ENCODE measurements at places on chromosomes 4 and X.

- DNase-seq: no peak
Measured at GRCh38 chr4:137968956-137969678, 273.0 kb downstream of the SLC7A11 start.

GRCh38 chrX:23981711-23982110 lies 45.3 kb downstream of the KLHL15 start:
- no peak for DNase-seq

GRCh38 chr4:110231869-110232268 lies 33.5 kb upstream of the ELOVL6 start:
- DNase-seq: no peak

- DNase-seq: peak; percentile 29
Measured at GRCh38 chr4:38663090-38663800, 754 bp upstream of the KLF3 start.

DNA sequence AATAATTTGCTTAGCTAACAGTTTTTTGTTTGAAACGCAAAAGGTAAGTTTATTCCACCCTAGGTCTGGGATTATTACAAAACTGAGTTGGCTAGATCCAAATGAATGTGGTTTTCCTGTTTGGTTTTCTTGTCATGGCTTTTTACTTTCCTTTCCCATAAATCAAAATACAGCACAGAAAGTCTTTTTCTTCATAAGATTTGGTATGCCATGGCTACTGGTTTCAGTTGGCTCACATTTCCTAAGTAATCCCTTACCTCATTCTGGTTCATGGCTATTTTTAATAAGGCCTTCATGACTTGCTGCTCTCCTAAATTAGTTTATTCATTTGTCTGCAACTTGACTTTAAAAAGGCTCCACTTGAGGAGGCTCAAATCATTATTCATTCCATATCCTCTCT lies 12.9 kb upstream of the PAK3 start:
- DNase-seq: no peak

DNA sequence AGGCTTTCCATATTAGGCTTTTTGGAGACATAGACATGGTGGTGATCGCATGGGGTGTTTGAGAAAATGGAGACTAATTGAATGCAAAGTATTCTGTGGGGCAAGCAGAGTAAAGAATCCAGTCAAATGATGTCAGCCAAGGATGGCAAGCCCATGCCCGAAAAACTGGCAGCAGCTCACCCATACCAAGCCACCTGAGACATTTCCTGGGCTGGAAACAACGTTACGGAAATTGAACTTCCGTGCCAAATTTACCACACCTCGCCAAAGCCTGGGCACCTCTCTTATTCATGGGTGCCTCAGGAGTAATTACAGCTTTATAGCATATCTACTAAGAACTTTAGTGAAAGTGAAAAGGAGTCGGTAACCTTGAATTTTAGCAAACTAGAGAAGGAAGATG lies 166.4 kb downstream of the CBR4 start:
- no peak for DNase-seq

- DNase-seq: no peak
Measured at GRCh38 chr4:118729287-118730286, 44.4 kb downstream of the METTL14 start.

DNA sequence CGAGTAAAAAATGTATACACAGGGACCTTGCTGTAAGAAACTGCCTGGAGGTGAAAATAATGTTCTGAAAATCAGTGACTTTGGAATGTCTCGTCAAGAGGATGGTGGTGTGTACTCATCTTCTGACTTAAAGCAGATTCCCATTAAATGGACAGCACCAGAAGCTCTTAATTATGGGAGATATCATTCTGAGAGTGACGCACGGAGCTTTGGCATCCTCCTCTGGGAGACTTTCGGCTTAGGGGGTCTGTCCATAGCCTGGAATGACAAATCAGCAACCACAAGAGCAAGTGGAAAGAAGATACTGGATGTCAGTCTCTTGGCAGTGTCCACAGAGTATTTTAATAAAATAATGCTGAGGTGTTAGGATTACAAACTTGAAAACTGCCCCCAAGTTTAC lies 129.4 kb downstream of the THOC2 start:
- no peak for DNase-seq

GRCh38 chr4:17708992-17709762 lies 72.2 kb downstream of the FAM184B start:
- DNase-seq: no peak

DNA sequence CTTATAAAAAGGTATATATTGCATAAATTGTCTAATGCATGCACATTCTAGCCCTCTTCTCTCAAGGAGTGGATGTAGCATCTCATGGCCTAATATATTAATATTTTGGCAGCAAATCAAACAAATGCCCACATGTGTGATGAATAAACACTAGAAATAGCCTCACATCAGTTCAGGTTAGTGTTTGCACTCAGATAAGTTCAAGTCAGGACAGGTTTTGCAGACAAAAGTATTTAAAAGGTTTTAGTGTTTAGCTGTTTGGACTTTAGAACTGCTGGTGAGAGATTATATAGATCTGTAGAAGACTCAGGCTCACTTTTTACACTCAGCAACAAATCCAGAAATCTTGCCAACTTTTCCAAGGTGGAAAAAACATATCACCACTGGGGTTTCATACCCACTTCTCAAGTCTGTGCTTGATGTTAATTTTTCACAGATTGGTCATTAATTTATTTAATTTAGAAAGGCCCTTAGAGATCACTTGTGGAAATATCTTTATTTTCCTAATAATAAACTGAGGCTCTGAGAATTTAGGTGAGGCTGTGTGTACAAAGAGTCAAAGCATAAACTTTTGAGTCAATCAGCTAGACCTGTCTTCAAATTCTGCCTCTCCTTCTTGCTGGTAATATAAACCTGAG lies 362.6 kb downstream of the GASK1B start:
- no peak for DNase-seq

- DNase-seq: no peak
Measured at GRCh38 chrX:66015152-66015831, 24.6 kb downstream of the VSIG4 start.

DNA sequence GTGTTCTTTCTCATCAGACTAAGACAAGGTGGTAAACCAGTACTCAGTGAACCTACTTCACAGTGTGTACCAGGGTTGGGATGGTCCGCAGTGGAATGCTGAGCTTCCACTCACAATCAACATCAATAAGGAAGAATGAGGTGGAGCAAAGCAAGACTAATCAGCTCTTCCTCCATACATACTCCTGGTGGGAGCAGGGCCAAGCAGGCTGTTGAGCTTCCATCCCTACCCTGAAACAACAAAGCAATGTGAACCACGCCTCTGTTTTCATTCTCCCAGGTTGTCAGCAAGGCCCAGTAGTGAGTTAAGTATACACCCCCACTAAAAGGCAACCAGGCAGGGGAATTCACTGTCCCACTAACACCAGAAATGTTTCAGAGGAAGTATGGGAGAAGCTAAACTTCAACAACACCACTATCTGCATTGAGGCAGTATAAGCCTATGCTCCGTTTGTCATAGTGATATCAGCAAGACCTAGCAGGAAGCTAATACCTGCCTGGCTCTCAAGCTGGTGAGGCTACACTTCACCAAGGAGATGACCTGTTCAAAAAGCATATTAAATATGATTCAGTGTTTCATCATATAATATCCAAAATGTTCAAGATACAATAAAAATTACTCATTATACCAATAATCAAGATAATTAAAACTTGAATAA lies 109.5 kb downstream of the DDX60 start:
- no peak for DNase-seq

- DNase-seq: no peak
Measured at GRCh38 chr4:164252286-164252685, 501.6 kb upstream of the SMIM31 start.

DNA sequence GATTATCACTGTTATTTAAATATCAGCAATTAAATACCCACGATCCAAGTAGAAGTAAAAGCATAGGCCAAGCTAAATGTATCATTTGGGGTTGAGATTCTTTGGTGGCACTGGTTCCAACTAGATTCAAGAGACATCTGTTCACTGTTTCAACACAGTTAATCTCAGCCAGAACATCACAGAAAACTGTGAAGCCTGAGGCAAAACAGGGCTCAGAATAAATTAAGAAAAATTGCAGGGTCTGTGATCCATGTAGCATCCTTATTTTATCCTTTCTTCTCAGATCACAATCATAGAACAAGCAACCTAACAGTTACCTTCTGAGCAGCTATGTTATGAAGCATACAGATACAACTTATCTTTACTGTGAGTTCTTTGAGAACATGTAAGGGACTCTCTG lies 23.7 kb downstream of the YTHDC1 start:
- DNase-seq: no peak

DNA sequence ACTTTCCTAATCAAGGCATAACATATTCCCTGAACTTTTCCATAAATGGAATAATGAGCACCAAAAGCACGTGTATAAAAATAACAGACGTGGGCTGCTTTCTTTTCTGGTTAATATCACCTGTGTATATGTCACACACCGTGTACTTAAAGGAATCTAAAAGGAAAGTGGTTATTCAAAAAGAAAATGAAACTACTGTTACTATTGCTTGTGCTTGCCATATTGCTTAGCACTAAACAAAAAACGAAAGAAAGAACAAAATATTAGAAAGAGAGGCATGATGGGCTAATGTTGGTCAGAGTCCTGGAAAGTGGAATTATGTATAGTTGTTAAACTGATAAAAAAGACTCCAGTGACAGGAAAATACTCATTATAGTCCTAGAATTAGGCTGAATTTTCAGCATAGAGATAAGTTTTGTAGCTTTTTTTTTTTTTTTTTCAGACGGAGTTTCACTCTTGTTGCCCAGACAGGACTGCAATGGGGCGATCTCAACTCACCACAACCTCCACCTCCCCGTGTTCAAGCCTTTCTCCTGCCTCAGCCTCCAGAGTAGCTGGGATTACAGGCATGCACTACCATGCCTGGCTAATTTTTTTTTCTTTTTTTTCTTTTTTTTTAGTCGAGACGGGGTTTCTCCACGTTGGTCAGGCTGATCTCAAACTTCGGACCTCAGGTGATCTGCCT lies 123.2 kb downstream of the PABPC4L start:
- no peak for DNase-seq

DNA sequence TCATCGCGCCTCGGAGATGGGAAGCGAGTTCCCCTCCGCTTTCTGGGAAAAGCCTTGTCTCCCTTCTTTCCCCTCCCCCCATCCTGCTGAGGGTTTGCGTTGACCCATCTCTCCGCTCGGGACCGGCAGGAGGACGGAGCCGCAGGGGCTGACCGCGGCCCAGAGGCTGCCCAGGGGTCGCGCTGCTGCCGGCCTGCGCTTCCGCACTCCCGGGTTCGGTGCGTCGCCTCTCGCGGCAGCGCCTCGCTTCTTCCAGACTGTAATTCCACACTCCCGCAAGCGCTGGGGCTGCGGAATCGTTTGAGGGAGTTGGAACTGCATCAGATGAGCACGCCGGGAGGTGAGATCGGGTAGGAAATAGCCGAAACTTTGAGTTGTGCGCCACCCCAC lies 88.3 kb downstream of the BCOR start:
- no peak for DNase-seq

DNA sequence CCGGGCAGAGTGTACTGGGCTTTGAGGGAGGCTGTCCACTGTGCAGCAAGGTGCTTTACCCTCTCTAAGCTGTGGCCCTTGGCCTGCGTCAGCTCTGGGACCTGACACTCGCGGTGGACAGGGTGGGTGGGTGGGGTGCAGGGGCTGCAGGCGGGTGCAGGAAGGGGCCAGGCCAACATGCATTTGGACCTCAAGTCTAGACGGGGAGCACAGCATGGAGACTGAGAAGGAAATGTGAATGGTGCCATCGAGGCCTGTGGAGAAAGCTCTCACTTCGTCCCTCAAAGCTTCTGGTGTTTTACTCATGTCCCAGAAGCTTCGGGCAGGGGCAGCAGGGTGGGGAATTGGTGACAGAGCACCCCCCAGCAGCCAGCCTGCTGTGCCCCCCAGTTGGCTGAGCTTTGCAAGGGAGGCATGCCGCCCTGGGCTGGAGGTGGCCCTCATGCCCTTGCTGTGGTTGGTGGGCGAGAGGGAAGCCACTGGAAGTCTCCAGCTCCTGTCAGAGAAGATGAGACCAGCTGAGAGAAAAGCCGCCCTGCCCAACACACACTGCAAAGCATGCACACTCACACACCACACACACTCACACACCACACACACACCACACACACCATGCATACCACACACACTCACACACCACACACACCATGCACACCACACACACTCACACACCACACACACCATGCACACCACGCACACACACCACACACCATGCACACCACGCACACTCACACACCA lies 12.3 kb downstream of the PNMA6E start:
- DNase-seq: no peak

- DNase-seq: no peak
Measured at GRCh38 chr4:61200187-61200915, at the start of gene ADGRL3. Gene ADGRL3 (plus strand): TSS chr4:61200326.

- DNase-seq: no peak
Measured at GRCh38 chr4:174697202-174697601, 131.8 kb downstream of the GLRA3 start.

DNA sequence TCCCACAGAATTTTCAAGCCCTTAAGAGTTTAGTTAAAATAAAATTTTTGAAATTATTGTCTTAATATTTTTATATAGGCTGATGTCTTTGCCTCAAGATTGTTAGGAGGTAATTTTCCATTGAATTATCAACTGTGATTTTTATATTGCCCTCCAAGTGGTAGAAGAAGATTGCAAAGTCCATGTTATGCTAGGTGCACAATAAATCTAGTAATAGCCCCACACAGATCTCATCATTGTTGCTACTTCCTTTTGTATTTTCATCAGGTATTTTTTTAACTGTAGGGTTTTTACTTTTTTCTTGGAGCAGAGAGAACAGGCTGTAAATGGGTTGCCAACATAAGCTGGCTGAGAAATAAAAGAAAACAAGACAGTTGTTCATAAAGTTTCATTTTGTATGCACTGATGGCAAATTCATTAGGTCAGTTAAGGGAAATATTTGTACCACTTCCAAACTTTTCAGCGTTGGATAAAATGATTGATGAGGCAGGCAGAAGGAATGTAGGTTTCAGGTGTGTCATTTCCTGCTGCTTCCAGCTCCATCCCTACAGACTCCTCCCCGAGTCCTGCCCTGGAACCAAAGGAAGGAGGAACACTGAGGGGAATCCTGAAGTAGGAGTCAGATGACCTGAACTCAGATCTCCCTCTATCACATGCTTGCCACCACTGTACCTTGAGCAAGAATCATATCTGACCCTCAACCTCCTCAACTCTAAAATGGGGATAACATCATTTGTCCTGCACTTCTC lies 105.5 kb downstream of the PRRG1 start:
- no peak for DNase-seq

DNA sequence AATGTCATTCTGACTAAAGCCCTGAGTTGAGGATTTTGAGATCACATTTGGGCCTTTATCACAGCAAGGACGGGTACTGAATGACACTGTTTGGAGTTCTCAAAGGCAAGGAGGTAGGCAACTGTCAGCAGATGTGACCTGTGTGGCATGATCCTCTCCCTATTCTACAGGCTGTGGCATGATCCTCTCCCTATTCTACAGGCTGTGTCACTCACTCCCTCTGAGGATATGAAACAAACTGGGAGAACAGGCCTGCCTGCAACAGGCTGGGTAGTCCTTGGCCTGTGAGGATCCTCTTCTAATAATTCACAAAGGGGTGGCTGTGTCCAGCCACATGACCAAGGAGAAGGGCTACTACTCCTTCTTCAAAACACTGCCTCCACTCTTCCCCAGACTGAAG lies 14.9 kb upstream of the TCEANC start:
- no peak for DNase-seq
